Astrocyte of the spinal cord (primary cell): ENCODE measurements at places on chromosomes 7 and 10.
A peak's percentile ranks its signal among the peaks of the same experiment; 100 is the strongest.

- DNase-seq = no peak
These were observed 1.7 kb downstream of the MMP21 start for GRCh38 chr10:125773687-125774543.

GRCh38 chr7:70434376-70434775, 697.6 kb upstream of the GALNT17 start:
- DNase-seq = no peak

GRCh38 chr7:36686499-36686898, 37.8 kb downstream of the AOAH start:
- peak; percentile 45 for DNase-seq

- DNase-seq = no peak
These were observed 67.6 kb downstream of the CDK6 start for GRCh38 chr7:92768501-92769393.

- no peak for DNase-seq
These were observed 13.7 kb upstream of the CPA1 start for GRCh38 chr7:130366564-130366963.

DNA sequence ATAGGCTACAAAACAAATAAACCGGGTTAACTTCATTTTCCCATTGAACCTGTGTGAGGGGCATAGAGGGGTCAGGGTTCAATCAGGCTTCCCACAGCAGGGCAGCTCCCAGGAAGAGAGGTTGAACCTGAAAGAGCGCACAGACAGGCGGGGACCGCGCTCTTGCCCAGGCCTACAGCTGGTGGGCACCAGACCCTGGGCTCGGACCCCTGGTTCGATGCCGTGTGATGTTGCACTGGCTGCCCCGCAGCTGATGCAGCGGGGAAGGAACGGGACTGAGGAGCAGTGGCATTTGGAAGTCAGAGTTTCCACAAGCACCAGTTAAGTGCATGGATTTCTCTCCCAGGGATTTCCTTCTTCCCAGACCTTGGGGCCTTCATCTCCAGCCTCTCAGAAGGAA, 72.6 kb upstream of the INSIG1 start:
- no peak for DNase-seq

DNA sequence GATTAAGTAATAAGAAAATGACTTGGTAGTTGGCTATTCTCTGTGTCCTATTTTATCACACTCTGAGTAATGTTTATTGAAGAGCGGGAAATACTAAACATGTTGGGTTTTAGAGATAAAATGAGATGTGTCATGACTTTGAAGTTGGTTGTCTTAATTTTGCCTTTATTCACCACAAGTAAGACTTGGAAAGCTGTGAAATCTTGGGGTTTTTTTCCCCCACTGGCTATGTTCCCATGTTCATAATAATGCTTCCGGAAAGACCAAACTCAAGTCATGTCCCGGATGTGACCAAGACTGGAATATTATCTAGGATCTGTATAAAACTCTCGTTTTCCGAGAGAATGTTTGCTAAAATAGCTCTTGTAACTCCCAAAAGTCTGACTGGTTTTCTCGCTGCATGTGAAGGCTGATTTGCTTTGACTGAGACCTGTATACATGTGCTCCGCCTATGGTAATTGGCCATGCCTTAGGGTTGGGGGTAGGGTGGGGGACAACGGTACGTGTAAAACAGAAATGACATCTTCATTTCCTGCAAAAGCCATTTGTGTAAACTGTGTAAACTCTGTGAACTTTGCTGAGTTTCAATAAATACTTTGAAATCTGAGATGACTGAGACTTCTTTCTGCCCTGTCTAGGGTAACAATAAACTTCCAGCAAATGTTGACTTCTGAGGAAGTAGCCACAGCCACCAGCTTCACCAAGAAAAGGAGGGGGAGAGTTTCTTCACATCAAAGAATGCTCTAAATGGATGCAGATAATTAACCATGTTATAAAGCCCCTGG, 169.6 kb downstream of the ZNF365 start:
- no peak for DNase-seq

GRCh38 chr10:59942556-59942955, 36.2 kb upstream of the CCDC6 start:
- DNase-seq = no peak

DNA sequence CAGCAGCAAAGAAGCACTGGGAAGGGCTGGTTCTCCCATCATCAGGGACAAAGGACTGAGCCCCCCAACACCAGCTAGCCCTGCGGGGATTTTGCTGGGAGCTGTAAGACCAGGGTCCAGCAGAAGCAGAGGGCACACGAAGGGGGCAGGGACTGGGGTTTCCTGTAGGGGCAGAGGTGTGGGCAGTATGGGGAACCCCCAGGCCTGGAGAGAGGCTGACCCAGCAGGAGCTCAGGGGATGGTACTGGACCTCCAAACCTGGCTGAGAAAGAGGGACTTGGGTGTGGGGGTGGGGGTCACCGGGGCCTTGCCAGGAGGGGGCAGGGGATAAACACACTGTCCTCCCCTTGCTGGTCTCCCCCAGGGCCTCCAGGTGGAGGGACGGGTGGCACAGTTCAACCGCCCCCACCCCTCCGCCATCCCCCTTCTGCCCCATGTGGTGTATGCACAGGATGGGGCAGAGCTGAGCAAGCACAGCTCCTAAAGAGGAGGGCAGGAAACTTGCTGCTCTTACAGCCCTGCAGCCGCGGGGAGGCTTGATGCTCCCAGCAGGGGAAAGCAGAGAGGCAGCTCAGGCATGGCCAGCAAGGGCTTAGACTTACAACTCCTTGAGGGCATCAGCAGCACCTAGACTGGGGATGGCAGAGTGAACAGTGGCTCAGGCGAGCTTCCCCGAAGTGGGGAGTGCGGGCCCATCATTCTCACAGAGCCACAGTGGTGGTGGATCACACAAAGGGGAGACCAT, 12.4 kb upstream of the RET start:
- no peak for DNase-seq

DNA sequence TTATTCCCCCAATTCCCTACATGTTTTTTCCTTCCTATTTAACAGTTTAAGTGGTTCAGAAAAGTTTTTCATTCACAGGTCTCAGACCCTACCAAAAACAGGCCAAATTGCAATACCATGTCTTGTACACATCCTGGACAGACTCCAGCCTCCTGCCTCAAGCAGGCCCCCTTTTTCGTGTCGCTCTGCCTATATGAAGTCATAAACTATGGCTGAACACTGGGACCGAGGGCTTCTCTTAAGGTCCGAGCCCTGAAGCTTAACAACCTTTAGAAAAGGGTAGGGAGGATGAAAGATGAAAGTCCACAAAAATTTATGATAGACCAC, 1.4 kb downstream of the FBXW4 start:
- peak; percentile 61 for DNase-seq

DNA sequence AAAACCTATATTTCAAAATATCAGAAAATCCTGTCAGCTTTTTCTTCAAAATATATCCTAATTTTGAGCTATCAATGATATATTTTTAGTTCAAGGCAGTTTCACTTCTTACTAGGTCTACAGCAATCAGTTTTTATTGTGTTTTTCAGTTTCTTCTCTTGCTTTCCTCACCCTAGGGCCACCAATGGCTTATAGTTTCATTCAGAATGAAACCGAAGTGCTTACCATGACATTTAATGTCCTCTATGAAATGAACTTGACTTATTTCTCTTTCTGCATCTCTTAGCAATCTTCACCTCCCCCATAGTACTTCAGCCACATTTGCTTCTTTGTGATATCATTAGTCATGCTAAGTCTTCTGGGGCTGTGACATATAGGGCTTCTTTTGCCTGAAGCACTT, 100.3 kb downstream of the ARL5B start:
- no peak for DNase-seq

DNA sequence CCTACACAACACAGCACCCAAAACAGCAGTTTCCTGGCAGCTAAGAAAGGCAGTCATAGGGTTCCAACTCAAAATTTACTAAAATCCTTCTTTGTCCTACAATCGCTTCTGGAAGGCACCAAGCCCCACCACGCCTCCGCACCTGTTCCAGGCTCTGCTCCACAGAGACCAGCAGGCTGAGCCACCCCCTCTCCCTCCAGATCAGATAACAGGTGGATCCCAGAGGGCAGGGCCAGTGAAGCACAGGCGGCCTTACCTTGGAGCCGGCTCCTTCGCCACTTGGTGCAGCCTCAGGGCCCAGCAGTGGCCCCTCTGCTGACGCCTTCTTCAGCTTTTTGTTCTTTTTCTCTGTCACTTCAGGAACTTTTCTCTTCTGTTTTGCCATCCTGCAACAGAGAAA, 33.0 kb downstream of the ZFAND2A start:
- DNase-seq = no peak

- peak; percentile 88 for DNase-seq
These were observed 90.9 kb upstream of the STK17A start for GRCh38 chr7:43491984-43492383.

DNA sequence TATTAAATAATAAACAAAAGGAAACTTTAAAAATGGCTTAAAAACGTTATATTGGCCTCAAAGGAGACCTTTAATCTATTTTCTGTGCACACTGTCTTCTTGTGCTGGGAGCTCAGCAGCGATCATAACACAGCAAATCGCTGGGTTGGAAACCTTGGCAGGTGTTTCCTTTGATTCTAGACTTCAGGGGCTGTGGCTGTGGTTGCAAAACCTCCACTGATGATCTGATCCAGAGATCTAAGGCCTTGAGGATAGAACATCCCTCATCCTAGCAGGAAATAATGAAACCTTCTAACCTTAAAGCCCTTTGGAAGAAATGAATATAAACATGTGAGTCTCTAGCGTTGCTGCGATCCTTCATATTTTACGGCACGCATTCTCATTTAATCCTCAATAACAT, 29.8 kb downstream of the CDHR3 start:
- no peak for DNase-seq

GRCh38 chr7:44082541-44083207, 344 bp upstream of the POLM start:
- peak; percentile 99 for DNase-seq

GRCh38 chr7:87541648-87542047, 59.0 kb downstream of the ABCB1 start:
- no peak for DNase-seq

DNA sequence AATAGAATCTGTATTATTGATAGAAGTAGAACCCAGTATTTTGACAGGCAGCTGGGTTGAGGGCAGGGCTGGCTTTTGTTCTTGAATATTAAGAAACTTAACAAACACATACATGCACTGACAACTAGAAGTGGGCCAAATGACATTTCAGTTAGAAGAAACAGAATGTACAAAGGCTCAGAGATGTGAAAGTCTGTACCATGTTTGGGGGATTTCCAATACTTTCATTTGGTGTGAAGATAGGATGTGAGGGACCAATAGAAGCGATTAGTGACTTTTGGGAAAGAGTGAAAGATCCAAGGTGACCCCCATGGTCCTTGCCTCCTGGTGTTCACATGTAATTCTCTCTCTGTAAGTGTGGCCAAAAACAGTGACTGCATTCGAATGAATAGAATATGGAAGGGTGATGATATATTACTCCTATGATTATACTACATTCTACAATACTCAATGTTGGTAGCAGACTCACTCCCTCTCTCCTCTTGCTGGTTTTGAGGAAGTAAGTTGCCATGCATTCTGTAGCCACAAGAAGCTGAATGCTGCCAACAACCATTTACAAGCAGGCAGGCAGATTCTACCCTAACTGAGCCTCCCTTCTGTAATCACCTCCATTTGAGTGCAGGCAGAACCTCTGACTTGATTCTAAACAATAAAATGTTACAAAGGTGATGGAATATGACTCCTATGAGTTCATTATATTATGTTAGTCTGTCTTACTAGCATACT, 151.4 kb downstream of the TMEM168 start:
- DNase-seq = no peak

DNA sequence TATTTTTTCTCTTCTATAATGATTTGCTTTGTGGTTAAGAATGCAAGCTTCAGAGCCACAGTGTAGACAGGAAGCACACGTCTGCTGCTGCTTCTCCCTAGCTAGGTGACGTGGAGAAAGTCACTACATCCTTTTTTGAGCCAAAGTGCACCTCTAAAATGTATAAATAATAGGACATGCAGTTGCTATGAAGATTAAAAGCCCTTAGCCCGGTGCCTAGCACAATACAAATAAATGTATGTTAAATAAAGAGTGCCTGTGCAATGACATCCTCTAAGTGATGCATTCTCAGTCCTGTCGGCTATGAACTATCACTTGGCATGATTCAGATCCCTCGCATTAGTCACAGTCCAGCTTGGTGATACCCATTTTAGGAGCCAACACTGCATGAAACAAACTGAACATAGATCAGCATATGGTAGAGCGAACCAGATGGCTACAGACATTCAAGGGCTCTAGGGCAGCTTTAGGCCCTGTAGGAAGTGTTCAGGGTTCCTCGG, 4.8 kb upstream of the TRDMT1 start:
- peak; percentile 73 for DNase-seq

DNA sequence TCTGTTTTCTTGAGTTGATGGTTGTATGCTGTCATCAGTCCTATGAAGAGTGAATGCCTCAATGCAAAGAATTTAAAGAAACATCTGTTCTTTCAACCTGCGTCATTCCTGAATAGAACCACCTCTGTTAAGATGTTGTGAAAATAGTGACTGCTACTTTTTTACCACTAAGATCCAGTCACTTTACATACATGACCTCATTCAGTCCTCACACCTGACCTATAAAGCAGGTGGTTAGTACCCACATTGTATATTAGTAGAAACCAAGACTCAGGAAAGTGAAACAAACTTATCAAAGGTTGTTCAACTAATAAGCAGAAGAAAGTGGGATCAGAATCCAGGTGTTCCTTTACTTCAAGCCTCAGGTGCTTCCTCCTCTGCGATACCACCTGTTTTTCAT, 64.8 kb downstream of the ITGB8 start:
- no peak for DNase-seq

DNA sequence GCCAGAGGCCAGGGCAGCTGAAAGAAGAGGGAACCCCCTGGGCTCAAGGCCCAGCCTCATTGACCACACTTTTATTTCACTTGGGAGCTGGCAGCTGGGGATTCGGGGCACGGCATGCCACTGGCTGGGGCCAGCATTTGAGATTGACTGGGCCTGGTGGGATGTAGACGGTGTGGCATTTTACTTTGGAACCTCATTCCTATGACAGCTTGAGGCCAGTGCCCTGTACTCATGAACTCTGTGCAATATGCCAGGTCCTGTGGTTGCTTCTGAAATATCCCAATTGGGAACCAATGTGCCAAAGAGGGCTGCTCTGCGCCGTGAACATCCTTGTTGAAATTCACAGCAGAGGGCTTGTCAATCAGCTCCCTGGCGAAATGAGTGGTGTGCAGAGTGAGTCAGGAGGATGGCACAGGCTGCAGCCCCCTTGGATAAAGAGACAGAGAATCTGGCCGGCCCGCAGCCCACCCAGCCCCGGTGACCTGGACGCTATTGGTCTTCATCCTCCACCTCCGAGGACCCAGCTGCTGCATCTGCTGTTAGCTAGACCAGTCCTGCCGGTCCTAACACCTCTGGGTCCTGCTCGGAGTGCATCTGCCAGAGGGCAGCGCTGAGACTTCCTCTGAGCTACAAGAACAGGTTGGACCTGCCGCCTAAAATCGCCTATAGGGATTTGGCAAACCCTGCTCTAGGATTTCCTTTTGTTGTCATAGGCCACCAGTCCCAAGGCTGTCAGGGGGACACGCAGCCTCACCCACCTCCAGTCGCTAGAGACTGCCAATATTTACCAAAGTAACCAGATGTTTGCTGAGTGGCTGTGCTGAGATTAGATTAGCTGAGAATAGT, 58.0 kb downstream of the PRKAG2 start:
- no peak for DNase-seq
